ENCODE measurements at places on chromosomes 6 and 20.

DNA sequence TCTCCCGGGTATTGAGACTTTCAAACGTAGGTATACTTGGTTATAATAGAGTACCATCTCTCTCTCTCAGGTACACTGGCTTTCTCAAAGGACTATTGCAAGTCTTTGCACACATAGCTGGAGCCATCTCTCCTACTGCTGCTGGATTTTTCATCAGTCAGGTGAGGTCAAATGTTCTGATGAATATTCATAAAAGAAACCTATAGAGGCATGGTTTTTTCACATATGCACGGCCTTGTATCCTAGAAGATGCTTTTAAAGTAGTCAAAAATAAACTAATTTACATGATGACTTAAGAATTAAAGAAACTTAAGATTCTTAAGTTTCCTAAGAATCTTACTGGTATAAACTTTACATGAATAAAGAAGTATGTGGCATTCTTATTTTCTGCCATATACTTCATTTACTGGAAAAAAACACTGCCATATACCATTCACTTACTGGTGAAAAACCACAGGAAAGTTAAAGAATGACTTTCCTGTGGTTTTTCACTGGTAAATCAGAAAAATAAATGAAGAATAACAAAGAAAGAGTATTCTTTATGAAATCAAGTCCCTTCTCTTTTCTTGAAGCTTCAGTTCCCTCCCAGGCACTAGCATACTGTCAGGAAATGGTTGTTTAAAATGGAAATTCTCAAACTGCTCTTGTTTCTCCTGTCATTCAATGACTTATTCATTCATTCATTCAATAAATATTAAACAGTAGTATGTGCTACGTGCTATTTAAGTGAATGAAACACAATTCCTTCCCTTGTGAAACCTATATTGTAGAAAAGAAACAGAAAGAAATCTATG lies 23.5 kb downstream of the SLC17A4 start:
- DNase-seq = no peak

- no peak for DNase-seq
These were observed 804 bp downstream of the C6orf141 start for GRCh38 chr6:49551078-49551865.

DNA sequence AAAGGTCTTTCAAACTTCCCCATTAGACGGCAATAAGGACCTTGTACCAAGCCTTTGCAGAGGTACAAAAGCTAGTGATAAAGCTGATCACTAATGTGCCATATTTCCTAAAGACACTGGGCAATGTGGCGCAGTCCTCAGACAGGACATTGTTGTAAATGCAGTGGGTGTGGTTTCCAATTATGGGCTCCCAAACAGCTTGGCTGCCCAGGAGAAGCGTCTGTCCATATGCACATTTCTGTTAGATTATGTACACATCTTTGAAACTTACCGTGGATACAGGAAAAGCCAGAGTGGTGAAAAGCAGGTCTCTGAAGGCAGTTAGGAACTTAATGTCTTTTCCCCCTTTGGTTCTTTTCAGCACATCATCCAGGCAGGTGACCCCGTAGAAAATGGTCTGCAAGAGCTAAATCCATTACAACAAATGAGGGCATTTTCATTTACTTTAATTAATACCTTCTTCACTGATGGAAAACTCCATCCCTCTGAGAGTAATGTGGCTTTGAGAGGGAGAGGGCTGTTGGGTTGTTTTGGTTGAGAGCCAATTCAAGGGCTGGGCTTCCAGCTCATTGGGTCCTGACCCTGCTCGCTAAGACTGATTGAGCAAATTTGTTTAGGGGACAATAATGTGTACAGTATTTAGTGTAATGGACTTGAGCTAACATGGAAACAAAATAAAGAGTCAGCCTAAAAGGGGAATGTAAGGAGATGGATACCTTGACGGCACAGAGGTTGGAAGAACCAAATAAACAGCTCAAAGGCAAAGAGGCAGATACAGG lies 10.4 kb downstream of the ADTRP start:
- no peak for DNase-seq

GRCh38 chr6:96542702-96543101 lies 20.2 kb upstream of the FHL5 start:
- DNase-seq = no peak

GRCh38 chr6:100593522-100593921 lies 128.8 kb upstream of the SIM1 start:
- DNase-seq = no peak

DNA sequence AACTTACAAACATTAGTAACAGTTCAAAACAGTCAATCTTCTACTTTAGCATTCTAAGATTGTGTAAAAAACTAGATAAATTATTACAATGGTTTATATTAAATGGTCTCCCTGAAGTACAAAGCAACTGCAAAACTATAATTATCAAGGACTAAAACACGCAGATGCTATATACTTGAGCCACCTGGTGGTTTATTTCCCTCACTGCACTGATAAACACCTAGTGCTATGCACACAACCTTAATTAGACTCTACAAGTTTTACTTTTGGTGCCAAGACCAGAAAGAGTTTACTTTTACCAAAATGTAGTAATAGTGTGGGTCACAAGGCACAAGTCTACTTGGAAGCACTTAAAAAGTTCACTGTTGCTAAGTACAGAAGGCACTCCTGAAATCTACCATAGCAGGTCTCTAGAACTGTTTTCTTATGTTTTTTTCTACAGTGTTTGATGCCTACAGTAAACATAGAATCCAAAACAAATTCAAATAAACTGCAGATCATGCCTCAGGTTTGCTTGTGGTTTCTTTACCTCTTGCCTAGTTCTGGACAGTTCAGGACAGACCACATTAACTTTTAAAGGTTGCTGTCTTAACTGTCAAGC lies 49.2 kb downstream of the GMDS start:
- DNase-seq = no peak

GRCh38 chr6:46998436-46999017 lies 43.6 kb downstream of the ADGRF1 start:
- no peak for DNase-seq

GRCh38 chr6:5078121-5078669 lies 6.9 kb upstream of the PPP1R3G start:
- no peak for DNase-seq
